Stimulated activated CD4-positive, alpha-beta T cell treated with anti-CD3 and anti-CD28 coated beads, Interleukin-15, amount 100 ng/mL, for 1 hour (primary cell): ENCODE measurements at places on chromosomes 4 and X.
A peak's percentile ranks its signal among the peaks of the same experiment; 100 is the strongest.

GRCh38 chr4:62676962-62677361 is 1476.8 kb downstream of the ADGRL3 start:
- DNase-seq: no peak

DNA sequence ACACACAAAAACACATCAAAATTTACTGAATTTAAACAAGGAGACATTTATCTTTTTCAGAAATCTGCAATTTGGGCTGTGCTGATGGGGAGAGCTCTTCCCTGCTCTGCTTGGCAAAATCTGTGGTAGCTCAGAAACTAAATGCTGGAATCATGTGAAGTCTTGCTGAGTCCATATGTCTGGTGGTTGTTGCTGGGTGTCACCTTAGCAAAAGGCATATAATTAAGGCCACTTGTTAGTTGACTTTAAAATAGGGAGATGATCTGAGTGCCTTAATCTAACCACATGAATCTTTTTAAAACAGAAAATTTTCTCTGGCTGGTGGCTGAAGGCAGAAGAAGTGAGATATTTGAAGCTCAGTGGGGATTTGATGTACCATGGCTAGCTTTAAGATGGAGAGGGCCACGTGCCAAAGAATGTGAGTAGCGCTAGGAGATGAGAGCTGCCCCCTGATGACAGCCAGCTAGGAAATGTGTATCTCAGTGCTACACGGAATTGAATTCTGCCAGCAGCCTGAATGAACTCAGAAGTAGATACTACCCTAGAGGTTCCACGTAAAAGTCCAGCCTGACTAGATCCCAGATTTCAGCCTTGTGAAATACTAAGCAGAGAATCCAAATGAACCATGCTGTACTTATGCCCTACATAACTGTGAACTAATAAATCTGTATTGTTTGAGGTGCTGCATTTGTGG is 7.6 kb upstream of the GUF1 start:
- DNase-seq: no peak

DNA sequence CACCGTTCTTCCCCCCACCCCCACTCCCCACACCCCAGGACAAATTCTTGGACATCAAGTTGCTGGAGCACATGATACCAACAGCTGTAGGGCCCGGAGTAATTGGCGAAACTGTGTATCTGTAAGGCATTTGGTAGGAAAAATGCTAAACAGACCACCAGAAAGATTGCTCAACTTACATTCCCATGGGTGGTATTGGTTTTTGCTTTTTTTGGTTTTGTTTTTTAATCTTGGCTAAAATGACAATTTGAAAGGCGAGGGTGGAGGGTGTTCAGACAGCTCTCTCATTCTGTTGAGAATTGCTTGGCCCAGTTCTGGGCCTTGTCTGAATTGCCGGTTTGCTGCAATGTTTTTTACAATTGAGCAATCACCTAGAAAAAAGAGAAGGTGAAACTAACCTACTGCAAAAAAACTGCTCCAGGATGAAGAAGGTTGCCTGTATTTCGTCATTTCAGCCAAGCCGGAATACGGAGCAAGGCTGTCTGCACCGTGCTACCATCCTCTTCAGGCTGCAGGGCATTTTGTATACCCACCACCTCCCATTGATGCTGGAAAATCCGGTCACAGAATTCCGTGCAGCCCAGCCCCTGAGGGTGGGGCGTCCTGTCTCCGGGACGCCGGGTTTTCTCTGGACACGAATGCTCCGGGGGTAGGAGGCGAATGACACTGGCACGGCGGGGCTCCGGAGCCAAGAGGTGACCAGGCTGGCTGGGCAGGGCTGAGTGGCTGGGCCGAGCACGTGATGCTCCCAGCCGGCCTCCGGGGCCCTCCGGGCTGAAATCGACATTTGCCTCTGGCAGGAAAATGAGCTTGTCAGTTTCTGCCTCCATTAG is at the start of gene CLCN4:
TSS of gene CLCN4 (plus strand) at position 777 of the 833 bp plus-strand sequence. CDS start 28,058 bp downstream, outside the sequence.
- no peak for DNase-seq

- DNase-seq: no peak
Observed at GRCh38 chr4:45346816-45347435, 620.6 kb upstream of the GNPDA2 start.

GRCh38 chrX:115467961-115468360 is 93.0 kb upstream of the PLS3 start:
- DNase-seq: no peak

GRCh38 chr4:96356591-96357370 is 516.9 kb downstream of the PDHA2 start:
- DNase-seq: no peak

DNA sequence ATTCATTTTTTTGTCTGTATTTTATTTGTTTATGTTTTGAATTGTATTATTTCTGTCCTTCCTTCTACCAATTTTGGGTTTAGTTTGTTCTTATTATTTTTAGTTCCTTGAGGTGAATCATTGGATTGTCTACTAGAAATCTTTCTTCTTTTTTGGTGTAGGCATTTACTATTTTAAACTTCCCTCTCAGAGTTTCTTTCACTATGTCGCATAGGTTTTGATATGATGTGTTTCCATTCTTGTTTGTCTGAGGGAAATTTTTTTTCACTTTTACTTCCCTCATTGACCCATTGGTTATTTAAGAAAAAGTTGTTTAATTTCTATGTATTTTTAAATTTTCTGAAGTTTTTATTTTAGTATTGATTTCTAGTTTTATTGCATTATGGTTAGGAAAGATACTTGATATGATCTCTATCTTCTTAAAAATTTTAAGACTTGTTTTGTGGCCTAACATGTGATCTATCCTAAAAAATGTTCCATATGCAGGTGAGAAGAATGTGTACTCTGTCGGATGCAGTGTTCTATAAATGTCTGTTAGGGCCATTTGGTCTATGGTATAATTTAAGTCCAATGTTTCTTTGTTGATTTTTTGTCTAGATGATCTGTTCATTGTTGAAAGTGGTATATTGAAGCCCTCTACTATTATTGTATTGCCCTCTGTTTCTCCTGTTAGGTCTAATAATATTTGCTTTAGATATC is 68.8 kb downstream of the IL15 start:
- DNase-seq: no peak

- peak; percentile 42 for DNase-seq
Observed at GRCh38 chrX:48938721-48939425, 18.5 kb downstream of the OTUD5 start.

GRCh38 chr4:24055623-24056022 is 165.8 kb upstream of the PPARGC1A start:
- DNase-seq: no peak

DNA sequence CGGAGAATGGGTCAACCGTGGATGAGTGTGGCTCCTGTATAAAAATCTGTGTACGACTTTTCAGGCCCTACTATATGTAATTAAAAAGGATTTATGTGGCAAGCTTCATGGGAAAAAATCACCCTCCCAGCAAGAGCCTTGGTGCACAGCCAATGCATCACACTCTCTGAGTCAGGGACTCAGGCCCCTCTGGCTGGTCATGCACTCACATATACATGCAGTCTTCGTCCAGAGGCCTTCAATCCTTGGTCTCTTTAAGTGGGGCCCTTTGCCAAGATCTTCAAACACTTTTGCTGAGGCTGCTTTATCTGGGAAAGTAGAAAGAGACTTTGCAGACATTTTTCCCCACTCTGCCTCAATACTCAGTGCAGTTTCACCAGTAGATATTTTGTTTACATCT is 311.4 kb upstream of the FSTL5 start:
- no peak for DNase-seq

GRCh38 chrX:24117258-24117657 is 32.3 kb upstream of the ZFX start:
- no peak for DNase-seq

DNA sequence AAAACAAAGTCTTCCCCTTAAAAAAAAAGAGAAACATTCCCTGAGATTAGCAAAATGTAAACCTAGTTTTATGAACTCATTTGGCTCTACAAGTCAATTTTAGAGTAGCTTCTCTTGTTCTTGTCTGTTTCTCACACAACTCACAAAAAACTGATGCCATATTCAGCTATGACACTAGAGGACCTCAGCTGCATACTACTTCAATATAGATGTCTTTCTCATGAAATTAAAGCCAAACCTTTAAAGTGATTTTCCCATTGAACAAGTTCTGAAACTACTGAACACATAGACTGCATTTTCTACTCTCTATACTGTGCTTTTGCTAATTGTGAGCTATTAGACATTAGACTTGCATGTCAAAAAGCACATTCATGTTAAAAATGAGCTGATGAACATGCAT is 49.8 kb downstream of the TBCK start:
- no peak for DNase-seq

- no peak for DNase-seq
Observed at GRCh38 chr4:28548594-28548993, 1688.0 kb downstream of the STIM2 start.

DNA sequence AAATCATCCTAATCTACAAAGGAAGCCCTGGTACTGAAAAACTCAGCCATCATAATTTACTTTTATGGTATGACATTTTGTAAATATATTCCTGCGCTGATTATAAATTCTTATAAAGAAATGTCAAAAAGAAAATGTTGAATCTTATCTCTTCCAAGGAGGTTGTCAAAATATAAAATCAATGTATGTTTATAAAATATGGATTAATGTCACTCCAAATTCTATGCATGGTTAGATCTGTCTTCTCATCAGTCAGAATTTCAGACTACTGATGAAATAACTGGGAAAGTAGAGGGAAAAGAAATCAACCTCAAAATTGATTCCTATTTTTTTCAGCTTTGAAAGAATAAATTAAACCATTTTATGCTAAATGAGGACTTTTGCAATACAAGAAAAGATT is 120.0 kb upstream of the MAB21L2 start:
- no peak for DNase-seq

GRCh38 chr4:182788201-182788600 is 129.0 kb downstream of the DCTD start:
- DNase-seq: no peak

DNA sequence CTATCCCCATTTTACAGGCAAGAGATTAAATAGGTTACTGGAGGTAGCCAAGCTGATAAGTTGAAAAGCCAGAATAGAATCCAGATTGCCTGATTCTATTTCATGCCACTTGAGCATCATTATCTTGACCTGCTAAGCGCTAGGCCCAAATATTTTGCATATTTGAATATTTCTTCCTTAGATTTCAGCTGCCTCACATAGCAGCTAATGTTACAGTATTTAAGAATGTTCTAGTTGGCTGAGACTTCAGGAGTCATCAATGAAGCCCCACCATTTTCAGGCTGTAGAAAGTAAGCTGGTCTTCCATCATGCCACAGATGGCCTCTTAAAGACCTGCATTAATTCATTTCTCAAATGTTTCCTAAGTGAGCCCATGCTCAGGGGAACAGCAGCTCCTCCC is 121.4 kb downstream of the SHROOM3 start:
- DNase-seq: no peak

DNA sequence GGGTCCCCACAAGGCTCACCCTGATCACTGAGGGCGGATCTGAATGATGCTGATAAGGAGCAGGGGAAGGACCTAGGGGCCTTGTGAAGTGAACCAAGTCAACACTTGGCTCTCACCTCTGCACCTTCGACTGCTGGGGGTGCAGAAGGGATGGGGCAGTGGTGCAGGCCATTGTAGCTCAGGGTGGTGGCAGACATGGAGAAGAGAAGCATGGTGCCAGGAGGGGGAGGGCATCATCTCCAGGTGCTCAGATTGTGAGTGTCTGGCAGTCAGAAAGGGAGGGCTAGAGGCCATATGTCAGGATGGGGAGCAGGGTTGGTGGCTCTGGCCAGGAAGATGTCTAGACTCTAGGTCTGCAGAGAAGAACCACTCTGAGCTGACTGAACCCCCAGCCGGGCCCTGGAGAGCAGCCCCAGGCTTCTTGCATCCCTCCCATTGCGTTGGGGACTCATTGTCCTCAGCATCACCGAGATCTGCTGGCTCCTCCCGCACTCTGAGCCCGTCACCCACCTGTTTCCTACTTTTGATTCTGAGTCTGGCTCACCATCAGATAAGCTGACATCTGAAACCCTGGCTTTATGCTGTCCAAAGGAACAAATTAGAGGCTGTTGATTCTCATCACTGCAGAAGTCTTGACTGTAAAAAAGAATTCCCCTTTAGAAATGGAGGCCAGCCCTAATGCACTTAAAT is 3.8 kb downstream of the APLN start:
- DNase-seq: no peak

DNA sequence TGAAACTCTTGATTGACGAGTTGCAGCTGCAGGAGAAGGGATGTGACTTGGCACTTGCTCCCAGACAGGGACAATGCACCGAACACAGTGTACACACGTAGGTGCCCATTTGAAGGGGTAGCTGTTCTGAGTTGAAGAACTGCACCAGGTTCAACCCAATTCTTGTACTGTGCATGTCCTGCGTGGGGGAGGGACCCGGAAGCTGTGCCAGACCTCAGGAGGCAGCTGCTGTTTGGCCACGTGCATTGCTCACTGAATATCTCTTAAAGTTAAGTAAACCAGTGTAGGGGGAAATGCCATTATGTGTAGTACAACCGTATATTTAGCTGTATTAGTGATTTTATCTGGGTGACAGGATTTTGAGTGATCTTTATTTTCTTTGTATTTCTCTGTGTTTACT is 12.0 kb upstream of the RBBP7 start:
- no peak for DNase-seq

DNA sequence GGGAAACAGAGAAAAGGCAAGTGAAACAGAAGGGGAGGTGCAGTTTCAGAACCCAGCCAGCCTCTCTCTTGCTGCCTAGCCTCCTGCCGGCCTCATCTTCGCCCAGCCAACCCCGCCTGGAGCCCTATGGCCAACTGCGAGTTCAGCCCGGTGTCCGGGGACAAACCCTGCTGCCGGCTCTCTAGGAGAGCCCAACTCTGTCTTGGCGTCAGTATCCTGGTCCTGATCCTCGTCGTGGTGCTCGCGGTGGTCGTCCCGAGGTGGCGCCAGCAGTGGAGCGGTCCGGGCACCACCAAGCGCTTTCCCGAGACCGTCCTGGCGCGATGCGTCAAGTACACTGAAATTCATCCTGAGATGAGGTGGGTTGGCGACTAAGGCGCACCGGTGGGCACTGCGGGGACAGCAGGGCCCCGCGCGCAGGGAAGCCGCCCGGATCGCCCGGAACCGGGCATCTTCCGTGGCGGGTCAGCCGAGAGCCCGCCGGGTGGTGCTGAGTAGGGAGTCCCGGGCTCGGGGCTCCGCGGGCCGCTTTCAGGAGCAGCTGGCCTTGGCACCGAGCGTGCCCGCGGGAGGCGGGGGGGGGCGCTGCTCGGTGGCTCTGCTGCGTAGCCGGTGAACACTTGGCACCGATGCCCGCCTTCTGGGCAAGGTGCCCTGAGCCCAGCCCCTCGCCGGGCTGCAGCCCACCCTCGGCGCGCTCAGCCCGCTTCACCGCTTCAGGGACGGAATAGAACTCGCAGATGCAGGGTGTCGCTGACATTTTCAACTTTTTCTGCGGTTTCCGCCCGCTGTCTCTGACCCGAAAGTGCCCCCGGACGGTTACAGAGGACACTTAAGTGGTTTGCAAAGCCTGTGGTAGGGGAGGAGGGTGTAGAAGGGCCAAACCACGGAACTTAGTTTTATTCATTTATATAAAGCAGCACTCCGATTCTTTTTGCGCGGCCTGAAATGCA is at the start of gene CD38:
TSS of gene CD38 (plus strand) at position 40 of the 953 bp plus-strand sequence. CDS start at position 127, 87 bp downstream.
- no peak for DNase-seq

- DNase-seq: no peak
Observed at GRCh38 chr4:151678048-151678872, 82.5 kb downstream of the GATB start.
